IgD-negative memory B cell (primary cell): ENCODE measurements at places on chromosomes 5 and 9. TPM values are rescaled to one million over a fixed set of nuclear protein-coding genes. Genes with fewer than 3 reads are reported as not detected.

The LRRC19 gene
- polyA plus RNA-seq = not detected

The BTNL3 gene
- not detected for polyA plus RNA-seq

The GMCL2 gene
- not detected for polyA plus RNA-seq

The ST8SIA4 gene
- polyA plus RNA-seq = 24.2 TPM

The ANKDD1B gene
- 0.15 TPM for polyA plus RNA-seq

The PCDHGB7 gene
- polyA plus RNA-seq = 0.21 TPM

The SCAI gene
- 4.9 TPM for polyA plus RNA-seq

The PCDH12 gene
- polyA plus RNA-seq = 0.29 TPM

The MYMK gene
- not detected for polyA plus RNA-seq

The SLC22A4 gene
- polyA plus RNA-seq = not detected

The PLCXD3 gene
- not detected for polyA plus RNA-seq

The GABBR2 gene
- polyA plus RNA-seq = not detected

The C5orf58 gene
- not detected for polyA plus RNA-seq

The ALDH1A1 gene
- 0.10 TPM for polyA plus RNA-seq

The PCSK1 gene
- not detected for polyA plus RNA-seq

The TMEM174 gene
- polyA plus RNA-seq = not detected

The ZNF454 gene
- not detected for polyA plus RNA-seq

The HBEGF gene
- 0.83 TPM for polyA plus RNA-seq

The SLC34A3 gene
- not detected for polyA plus RNA-seq

The NUTM2G gene
- 0.19 TPM for polyA plus RNA-seq

The SEMA5A gene
- not detected for polyA plus RNA-seq

The IGFBPL1 gene
- polyA plus RNA-seq = not detected
